Hematopoietic multipotent progenitor cell treated with erythropoietin and hydrocortisone succinate and interleukin-3 and kit ligand, for 17 days (in vitro differentiated cells): ENCODE measurements at places on chromosomes 4 and X.

DNA sequence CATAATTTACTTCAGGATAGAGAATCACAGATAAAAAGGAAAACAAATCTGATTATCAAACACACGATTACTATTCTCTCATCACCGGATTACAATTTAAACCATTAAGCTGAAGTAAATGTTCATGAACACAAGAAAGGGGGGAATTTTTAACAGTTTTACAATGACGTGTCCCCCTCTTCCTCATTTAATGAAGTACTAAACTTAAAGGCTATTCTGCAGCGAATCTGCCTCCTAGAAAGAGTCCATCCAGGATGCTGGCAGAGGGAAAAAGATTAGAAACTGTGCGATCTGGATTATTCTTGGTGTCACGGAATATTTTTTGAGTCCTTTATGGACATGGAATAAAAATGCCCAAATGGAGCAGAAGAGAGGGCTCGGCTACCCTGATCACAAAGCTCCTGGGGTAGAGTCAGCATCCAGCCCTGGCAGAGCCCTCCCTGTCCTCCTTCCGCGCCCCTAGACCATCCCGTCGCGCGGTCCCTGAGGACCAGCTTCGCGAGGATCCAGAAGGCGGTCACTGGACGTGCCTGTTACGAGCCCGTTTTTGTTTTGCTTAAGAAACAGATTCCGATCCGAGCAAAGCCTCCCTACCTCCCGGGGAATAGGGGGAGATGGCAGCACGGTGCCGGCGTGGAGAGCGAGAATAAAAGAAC, 1.2 kb downstream of the ELF2 start:
- no peak for DNase-seq

DNA sequence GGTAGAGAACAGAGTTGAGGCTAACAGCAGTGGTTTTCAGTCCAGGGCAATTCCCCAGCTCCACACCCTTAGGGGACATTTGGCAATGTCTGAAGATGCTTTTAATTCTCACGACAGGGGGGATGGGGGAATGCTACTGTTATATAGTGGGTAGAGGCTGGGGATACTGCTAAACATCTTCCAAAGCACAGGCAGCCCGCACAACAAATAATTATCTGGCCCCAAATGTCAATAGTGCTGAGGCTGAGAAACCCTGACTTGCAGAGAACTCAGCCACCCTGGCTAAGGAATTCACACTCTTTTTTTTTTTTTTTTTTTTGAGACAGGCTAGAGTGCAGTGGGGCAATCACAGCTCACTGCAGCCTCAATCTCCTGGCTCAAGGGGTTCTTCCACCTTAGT, 60.6 kb downstream of the POLR2B start:
- no peak for DNase-seq

DNA sequence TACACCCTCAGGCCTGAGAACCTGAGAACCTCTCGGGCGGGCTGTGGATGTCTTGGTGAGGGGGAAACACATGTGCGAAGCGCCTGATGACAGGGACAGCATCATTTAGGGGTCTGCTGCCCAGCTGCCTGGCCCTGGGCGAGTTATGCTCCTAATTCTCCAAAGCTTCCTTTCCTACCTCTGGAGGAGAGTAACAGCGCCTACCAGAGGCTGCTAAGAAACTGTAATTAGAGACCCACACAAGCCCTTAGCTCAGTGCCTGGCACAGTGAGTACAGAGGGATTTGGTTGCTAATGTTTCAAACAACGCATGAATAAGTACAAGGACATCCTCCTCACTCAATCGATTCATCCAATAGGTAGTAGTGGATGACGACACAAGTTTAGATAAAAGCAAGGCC, 40.4 kb downstream of the BCOR start:
- DNase-seq = no peak

DNA sequence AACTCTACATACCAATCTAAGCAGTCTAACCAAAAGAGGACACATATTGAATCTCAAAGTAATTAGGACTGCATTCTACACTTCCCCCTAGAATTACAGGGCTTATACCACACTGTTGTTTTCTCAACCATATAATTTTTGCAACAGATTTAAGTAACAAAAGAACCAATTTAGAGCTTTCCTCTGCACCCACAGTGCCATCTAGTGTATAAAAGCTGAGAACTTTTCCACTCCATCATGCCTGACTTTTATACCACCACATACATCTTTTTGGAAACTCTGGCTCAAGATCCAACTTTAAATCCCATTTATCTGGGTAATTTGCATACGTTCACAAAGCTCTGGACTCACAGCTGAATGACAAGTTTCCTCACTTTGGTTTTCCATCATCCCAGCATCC, 99.5 kb downstream of the EFHC2 start:
- no peak for DNase-seq

DNA sequence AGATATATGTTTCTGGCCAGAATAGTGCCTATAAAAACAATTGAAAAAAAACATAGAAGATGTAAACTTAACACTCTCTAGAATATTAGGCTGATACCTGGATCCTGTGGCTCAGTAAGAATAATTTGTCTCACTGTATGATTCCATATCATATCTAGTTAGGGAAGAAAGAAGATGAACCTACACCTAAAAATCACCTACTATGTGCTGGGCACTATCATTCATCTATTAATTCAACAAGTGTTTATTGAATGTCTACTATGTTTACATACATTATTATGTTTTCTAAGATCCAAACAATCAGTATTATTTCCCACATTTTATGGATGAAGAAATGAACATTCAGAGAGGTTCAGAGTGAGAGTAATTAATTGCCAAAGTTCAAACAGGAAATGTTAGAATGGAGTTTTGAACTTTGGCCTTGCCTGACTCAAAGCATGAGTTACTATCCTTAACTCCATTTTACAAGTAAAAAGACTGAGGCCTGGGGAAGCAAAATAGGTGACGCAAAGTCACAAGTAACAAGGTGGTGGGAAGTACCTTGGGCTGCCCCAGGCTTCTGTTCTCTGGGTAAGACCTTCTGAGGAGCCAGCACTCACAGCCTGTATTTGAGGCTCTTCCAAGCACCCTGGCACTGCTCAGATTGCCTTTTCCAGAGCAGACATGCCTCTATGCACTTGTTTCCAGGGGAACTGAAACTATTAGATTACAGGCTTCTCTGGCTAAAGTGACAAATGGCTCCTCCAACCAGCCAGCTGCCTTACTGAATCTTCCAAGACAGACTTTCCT, 111.1 kb upstream of the ACSL4 start:
- no peak for DNase-seq

DNA sequence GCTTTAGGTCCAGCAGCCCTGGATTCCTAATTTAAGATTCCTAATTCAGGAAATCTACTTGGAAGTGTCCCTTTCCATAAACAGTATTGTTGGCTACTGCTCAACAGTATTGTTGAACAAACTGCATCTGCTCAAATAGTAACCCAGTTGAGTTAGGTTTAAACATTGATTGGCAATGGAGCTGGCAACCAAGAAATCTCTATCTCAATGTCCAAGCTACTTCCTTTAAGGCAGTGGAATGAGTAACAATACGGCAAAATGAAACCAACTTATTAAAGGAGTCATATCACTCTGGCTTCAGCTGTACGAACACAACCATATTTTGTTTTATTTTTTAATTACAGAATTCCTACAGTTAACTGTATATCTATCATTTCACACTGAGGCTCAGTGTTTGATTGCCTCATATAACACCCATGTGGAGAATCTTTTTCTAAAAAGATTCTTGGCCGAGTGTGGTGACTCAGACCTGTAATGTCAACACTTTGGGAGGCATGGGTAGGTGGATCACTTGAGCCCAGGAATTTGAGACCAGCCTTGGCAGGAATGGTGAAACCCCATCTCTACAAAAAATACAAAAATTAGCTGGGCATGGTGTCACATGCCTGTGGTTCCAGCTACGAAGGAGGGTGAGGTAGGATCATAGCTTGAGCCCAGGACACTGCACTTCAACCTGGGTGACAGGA, 71.7 kb upstream of the IL13RA1 start:
- DNase-seq = no peak

DNA sequence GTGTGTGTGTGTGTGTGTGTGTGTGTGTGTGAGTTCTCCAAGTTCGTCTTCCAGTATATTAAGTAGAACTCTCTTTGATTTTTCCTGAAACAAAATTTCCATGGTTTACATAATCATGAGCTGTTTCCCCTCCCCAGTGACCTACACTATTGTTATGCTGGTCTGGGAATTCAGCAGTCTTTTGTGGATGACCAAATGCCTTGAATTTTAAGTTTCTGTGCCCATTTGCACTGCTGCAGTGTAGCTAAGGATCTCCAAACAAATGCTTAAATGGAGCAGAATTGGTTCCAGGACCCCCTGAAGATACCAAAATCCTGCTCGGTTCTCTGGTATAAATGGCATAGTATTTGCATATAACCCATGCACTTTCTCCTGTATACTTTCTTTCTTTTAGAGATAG, 77.2 kb upstream of the SLC34A2 start:
- no peak for DNase-seq

DNA sequence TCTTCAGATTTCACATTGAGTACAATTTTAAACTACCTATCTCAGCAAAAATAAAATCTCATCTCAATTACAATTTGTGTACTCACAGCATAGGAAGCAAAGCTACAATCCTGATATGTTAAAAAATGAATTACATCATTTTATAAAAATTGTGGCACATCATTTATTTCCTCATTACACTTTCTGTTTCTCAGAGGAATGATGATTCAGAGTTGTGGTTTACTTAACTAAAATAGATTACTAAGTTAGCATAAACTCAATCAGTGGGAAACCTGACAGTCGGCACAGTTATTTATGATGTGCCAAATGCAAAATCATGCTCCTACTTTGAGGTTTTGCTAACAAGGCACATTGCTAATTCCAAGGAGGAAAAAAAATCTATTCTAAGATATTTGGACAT, 325.0 kb downstream of the FBXO8 start:
- no peak for DNase-seq

DNA sequence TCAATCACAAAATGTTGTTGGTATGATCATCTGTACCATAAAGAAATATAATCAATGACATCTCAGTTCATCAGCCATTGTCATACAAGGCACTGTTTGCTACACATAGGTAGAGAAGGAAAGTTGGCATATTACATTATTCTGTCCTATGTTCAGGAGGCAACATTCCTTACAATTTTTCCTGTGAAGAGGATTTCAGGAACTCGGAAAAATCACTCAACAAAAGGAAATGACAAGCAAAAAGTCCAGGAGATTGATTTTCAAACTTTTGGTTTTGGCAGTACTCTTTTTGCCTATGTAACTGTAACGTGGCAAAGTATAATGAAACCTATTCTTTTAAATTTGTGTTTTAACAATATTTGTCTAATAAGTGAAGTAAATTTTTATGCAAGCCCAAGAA, 131.3 kb downstream of the MAB21L2 start:
- DNase-seq = no peak

- no peak for DNase-seq
These were observed 199.9 kb downstream of the PCDH7 start for GRCh38 chr4:30920043-30920442.

DNA sequence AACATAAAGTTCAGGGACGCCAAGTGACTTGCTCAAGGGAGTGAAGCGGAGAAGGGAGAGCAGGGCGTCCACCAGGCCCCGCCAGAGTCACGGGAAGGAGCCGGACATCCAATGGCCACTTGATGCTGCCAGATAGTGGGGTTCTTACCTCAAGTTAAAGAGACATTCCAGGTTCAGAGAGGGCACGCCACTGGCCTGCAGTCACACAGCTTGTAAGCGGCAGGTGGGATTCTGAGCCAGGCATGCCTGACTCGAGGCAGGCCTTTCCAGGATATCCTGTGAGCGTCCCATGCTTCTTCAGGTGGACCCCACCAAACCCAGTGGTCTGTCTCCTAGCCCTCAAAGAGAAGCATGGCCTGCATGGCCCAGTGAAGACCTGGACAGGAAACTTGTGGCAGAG, 2.4 kb downstream of the MAN2B2 start:
- DNase-seq = no peak

GRCh38 chr4:90582087-90582486, 454.9 kb downstream of the CCSER1 start:
- no peak for DNase-seq

- no peak for DNase-seq
These were observed 1.5 kb downstream of the SASH3 start for GRCh38 chrX:129781134-129781672.

- no peak for DNase-seq
These were observed 43.5 kb downstream of the CLDN34 start for GRCh38 chrX:10010686-10011085.

- DNase-seq = no peak
These were observed 21.3 kb upstream of the SOX3 start for GRCh38 chrX:140526171-140526570.

DNA sequence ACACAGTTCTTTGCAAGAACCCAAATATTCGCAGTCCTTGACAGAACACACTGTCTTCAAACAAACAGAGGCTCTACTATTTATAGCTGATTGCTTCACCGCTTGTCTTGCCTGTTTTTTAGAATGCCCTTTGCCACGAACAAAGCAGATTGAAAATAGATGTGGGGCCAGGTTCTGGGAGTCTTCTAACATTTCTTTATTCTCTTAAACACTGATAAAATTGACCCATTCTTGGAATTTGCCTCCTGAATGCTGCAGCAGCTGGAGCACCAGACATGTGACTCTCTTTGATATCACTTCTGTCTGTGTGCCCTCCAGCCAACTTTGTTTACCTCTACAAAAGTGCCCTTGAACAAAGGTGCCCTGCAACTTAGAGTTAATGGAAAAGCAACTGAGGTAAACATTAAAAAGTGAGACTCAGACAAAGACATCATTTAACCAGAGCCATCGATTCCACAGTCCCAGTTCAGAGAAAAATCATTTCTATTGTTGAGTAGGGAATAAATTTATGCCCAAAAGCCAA, 64.2 kb upstream of the SPP1 start:
- no peak for DNase-seq

- DNase-seq = no peak
These were observed 28.3 kb downstream of the STK32B start for GRCh38 chr4:5079581-5079980.

- DNase-seq = no peak
These were observed 511 bp downstream of the PPM1K start for GRCh38 chr4:88283661-88284438.

- no peak for DNase-seq
These were observed 159.6 kb downstream of the TET2 start for GRCh38 chr4:105306158-105306781.

- peak; percentile 10 for DNase-seq
These were observed 8.1 kb downstream of the COQ2 start for GRCh38 chr4:83276299-83277040.

- no peak for DNase-seq
These were observed 29.3 kb downstream of the FAM114A1 start for GRCh38 chr4:38896940-38897339.

GRCh38 chrX:55290963-55291362, 26.2 kb upstream of the PAGE3 start:
- DNase-seq = no peak

- DNase-seq = peak; percentile 9
These were observed 35.9 kb upstream of the CXCL8 start for GRCh38 chr4:73704314-73705055.

DNA sequence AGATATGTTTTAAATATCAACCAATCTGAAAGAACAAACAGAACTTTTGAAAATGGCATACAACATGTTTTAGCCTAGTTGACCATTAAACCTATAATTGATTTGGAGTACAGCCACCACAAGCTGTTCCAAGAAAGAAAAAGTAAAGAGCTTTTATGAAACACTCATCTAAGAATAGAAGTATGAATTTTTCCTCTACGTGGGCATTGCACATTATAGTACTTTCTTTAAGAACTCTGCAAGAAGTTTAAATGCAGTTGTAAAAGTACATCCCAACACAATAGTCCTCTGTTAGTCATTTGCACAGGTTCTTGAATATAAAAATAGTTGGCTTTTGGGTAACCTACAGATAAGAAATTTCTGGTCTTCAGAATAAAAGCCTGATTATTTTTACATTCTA, 933.6 kb upstream of the ADGRL3 start:
- DNase-seq = no peak
